Heart right ventricle (tissue), 16 donors: ENCODE measurements at places on chromosomes 3 and 15. TPM values are rescaled to one million over a fixed set of nuclear protein-coding genes. Genes with fewer than 3 reads are reported as not detected.

- DNase-seq: no peak
These were observed 124.4 kb downstream of the PDZRN3 start for GRCh38 chr3:73500321-73500720.

GRCh38 chr15:73885954-73886700, 12.8 kb downstream of the TBC1D21 start:
- DNase-seq: no peak

DNA sequence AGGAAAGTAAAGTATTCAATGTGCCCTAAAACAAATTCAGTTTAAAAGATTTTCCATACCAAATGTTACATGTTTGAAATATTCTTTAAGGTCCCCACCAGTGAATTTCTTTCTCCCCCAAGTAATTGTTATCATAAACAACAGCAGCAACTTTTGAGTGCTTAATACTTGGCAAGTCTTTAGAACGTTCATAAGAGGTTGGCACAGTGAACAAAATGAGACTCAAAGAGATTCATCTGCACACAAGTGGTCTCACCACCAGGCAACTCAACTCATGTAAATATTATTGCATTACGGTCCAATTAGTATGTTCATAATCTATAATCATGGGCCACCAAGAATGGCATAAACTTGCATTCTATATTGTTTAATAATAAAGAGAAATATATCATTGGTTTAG, 98.7 kb downstream of the TBL1XR1 start:
- DNase-seq: no peak

- no peak for DNase-seq
These were observed 78.0 kb downstream of the CHCHD6 start for GRCh38 chr3:126781889-126782491.

GHSR gene
- total RNA-seq: not detected

USP50 gene
- 0.89 TPM for total RNA-seq
